ENCODE measurements at places on chromosomes 11 and 22. TPM values are rescaled to one million over a fixed set of nuclear protein-coding genes. Genes with fewer than 3 reads are reported as not detected.

Gene RFPL1
- total RNA-seq = not detected

Gene TKFC
- total RNA-seq = 32.9 TPM

GRCh38 chr11:11312738-11313137, 40.3 kb downstream of the CSNK2A3 start:
- H3K27me3 ChIP-seq = no peaks in the 10 kb centered on the region
- H3K36me3 ChIP-seq = no peaks in the 10 kb centered on the region
- H3K27ac ChIP-seq = no peak overlapping the region
- H3K4me3 ChIP-seq = no peak overlapping the region
- H3K4me1 ChIP-seq = peaks cover 6% of the 10 kb centered on the region

DNA sequence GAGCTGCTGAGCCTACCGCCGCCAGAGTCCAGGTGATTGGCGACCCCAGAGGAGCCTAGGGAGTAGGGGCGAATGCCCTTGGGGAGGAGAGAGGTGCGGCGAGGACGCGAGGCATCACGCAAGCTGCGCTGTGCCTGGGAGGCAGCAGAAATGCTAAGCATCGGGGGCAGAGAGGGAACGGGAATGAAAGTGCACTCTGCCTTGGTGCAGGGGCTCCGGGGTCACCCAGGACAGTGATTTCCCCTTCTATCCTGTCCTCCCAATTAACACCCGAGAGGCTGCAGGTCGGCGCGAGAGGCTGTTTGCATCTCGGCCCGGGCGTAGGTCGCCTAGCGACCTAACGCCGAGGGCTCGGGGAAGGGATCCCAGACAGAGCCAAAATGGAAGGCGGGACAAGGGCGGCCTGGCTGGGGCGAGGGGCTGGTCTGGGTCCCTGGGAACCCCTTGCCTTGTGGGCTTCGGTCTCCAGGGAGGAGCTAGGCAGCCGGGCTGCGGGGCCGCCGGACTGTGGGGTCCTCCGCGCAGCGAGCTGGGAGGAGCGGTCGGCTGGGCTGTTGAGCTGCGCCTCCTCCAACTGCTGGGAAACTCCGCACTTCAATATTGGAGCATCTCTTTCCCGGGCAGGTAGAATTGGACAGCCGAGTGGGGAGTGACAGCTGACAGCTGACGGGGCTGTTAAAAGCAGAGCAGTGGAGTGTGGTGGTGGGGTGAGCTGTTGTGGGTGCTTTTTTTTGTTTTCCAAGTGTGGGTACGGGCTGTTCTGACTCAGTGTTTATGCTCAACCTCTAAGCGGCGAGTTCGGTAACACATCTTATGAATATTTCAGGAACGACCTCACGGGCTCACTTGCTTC, 657 bp downstream of the ELMOD1 start:
- H3K4me1 ChIP-seq = peaks cover 19% of the 10 kb centered on the region
- no peaks in the 10 kb centered on the region for H3K36me3 ChIP-seq
- no peak overlapping the region for H3K27ac ChIP-seq

All from transverse colon (tissue), 4 donors.